ENCODE measurements at places on chromosomes 5 and 9.
A peak's percentile ranks its signal among the peaks of the same experiment; 100 is the strongest.

DNA sequence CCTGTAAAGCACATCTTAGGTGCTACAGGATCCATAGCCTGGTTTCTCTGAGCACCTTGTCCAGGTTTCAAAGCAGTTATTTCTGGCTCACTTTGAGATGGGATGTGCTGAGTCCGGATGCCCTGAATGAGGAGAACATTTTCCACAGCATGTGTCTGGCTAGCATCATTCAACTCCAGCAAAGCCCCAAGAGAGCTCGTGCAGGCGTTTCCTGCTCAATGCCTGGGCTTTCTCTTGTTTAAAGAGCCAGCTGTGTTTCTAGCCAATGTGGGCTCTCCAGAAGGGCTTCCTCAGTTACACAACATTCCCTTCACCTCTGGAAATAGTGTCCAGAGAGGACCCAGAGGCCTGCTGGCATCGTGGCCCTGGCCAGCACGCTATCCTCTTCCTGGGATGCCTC lies 411.7 kb downstream of the DMAC1 start:
- DNase-seq = no peak

DNA sequence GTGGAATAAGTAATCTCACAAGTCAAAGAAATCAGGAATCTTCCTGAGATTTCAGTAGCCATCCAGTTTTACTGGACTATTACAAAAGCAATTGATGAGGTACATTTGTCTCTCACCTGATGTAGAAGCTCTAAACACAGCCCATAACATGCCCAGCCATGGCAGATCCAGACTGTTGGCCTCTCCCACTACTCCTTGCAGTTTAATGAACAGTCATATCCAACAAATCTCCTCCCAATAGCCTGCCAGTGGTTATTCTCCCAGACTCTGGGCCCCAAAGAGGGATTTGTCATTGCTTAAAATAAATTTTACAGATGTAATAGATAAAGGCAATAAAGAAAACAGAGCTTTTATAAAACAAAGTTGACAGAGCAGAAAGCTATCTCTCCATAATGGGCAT lies 80.8 kb downstream of the ZNF608 start:
- DNase-seq = no peak

DNA sequence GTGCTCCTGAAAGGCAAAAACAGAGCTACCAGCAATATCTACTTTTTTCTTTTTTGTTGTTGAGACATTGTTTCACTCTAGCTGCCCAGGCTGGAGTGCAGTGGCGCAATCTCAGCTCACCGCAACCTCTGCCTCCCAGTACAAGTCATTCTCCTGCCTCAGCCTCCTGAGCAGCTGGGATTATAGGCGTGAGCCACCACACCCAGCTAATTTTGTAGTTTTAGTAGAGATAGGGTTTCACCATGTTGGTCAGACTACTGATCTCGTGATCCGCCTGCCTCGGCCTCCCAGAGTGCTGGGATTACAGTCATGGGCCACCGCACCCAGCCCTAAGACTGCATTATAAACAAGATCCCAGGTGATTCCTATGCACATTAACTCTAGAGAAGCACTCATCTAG lies 17.0 kb downstream of the PLPP1 start:
- DNase-seq = no peak

- DNase-seq = no peak
These were observed 9.5 kb downstream of the DENND4C start for GRCh38 chr9:19239955-19240354.

DNA sequence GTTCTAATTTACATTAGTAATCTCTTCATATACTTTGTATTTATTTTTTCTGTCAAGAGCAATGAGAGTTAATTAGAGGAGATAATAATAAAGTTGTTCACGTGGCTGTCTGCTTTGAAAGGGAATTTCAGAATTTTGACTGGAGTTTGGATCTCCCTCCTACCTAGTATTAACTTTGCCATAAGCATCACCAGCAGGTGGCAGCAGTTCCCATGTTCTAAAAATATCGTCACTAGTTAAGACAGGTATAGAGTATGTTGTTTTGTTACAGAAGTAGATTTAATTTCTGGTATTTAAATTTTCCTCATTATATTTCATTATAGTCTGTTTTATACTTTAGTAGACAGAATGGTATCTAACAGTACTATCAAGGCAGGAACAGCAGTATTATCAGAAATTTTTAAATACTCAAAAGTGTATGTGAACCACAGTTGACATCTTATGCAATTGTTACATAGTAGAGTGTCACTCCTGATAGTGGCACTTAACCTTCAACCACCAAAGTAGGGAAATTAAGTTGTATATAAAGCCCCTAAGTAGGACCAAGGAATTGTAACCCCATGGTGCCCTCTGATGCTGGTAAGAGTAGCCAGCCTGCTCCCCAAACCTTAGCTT lies 20.4 kb downstream of the GNPDA1 start:
- DNase-seq = peak; percentile 58

- no peak for DNase-seq
These were observed 12.0 kb downstream of the GLRX start for GRCh38 chr5:95810305-95811125.

DNA sequence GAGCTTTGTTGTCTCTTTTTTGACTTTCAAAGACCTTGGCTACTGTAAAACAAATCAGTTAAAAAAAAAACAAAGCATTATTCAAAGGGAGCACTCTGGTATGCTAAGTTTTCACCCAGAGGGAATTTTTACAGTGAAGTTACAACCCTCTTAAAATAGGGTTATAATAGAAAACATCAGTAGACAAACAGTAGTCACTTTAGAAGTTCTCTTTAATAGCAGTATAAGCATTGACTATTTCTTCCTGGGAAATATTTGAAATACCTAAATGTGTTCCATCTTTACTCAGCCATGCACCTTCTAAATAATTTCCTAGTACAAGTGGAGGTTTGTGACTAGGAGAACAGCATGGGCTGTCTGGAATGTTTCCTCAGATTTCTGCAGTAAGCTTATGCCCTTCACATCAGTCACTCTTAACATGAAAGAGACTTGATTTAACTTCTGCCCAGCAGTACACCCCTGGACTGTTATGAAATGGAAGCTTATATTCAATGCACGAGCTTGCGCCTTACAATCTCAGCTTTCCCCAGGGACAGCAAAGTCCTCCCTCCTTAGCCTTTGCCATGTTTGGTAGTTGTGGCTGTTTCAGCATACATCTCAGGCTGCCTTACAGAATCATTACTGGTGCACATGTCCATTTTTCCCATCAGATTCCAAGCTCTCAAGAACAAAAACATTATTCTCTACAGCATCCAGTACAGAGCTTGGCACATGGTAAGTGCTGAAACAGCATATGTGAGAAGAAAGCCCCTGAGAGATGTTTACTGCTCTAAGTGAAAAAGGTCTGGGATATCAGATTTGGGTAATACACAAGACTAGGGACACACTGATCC lies 191.5 kb downstream of the ZNF608 start:
- DNase-seq = no peak

DNA sequence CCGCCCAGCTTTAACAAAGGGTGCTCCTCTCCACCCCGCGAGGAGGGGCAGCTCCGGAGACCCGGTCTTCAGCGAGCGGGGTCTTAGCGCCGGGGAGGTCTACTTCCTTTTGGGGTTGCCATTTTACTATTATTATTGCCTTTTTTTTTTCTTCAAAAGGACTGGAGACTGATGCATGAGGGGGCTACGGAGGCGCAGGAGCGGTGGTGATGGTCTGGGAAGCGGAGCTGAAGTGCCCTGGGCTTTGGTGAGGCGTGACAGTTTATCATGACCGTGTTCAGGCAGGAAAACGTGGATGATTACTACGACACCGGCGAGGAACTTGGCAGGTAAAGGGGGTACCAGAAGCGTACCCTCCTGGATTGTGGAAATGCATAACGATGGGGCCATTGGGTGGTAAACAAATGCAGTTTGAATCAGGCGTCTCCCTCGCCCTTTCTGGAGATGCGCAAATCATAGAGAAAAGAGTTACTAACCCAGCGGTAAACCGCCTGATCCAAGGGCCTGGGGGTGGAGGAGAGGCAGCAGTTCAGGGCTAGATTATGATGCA lies 1.2 kb downstream of the DAPK1 start:
- no peak for DNase-seq

DNA sequence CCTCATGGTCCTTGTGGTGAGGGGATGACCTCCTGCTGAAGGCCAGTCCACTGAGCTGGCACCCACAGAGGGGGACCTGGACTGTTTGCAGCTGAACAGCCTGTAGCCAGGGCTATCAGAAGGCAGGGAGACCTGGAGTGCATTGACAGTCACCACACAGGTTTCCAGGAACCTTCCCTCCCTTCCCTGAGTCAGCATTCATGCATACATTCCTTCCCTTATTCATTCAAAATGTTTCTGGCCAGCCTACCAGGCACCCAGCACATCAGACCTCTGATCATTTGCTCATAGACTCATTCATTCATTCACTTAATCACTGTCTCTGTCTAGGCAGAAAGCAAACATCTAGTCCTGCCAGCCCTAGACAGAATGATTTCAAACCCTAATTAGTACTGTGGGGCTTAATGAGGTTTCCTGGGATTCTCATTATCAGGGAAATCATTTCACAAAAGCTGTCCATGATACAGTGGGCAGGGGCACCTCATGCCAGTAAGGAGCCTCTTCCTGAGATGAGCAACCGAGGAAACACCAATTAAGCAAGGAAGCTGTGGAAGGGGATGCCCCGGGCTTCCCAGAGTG lies 110.1 kb upstream of the PPP1R26 start:
- no peak for DNase-seq

- DNase-seq = peak; percentile 53
These were observed 6.5 kb downstream of the AGXT2 start for GRCh38 chr5:35041261-35041660.

- no peak for DNase-seq
These were observed 316.6 kb downstream of the TLE1 start for GRCh38 chr9:81372628-81373191.

DNA sequence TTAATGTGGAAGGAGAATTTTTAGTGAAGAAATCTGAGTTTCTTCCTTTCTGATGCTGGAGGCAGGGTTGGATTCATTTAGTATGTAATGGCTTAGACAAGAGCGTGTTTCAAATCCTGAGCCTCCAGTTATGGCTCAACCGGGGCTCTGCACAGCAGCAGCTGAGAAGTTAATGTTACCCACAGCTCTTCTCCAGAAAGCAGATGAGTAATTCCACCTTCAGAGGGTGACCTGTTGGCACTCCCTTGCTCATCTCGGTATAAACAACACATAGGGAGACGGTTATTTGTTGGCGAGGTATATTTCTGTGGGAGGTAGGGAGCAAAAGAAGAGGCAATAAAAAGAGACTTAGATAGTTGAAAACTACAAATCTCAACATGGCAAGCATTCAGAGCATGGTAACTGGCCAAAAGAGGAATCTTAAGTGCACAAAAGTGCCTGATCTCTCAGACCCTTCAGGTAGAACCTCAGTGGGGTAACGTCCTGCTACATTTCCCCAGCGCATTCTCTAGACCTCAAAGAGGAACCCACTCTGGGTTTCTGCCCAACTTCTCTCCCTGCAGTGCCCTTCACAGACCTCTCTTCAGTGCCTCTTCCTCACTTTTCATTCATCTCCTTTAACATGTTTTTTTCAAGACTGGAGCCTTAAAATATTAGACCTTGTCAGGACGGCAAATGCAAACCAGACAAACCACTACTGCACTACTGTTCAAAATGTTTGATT lies 417.5 kb upstream of the ADAMTSL1 start:
- no peak for DNase-seq

- peak; percentile 34 for DNase-seq
These were observed 78.3 kb downstream of the CEP120 start for GRCh38 chr5:123344816-123345426.

- peak; percentile 21 for DNase-seq
These were observed 173.4 kb upstream of the NR3C1 start for GRCh38 chr5:143576711-143577484.

GRCh38 chr5:68950125-68950524 lies 143.7 kb upstream of the SLC30A5 start:
- no peak for DNase-seq

- DNase-seq = peak; percentile 9
These were observed 2.5 kb upstream of the SLC25A48 start for GRCh38 chr5:135831851-135832555.

- no peak for DNase-seq
These were observed 251.8 kb downstream of the PBX3 start for GRCh38 chr9:125998837-125999503.

GRCh38 chr9:84393266-84393950 lies 52.9 kb upstream of the SLC28A3 start:
- no peak for DNase-seq

DNA sequence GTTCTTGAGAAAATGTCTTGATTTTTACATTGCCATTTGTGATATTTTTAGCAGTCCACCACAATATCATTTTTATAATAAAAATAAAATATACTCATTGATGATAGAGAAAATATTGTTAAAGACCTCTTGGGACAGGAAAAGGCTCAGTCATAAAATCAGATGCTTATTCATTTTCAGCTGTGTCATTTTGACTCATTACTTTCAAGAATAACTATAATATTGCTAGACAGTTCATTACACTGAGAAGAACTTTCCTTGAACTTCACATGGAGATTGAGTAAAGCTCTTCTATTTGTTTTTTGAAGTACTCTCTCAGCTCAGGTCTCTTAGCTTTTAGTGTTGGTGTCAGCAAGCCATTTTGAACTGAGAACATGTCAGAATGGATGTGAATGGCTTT lies 8.5 kb upstream of the MEIKIN start:
- no peak for DNase-seq

- DNase-seq = peak; percentile 61
These were observed 306.3 kb upstream of the KCNN2 start for GRCh38 chr5:114055318-114056184.

DNA sequence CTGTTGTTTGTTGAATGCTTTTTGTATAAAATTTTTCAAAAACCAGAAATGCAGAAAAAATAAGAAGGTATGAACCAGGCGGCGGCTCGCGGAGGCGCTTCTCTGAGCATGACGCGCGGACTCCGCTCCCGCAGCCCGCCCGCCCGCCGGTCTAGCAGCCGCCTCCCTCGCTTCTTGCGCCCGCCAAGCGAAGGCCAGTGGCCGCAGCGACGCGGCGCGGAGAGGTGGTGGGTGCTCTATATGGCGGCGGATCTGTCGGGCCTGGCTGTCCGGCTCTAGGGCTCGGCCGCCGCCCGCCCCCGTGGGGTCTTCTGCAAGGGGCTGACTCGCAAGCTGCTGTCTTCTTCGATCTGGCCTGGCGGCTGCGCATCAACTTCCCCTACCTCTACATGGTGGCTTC lies 93.8 kb downstream of the ANKRD18A start:
- peak; percentile 24 for DNase-seq

DNA sequence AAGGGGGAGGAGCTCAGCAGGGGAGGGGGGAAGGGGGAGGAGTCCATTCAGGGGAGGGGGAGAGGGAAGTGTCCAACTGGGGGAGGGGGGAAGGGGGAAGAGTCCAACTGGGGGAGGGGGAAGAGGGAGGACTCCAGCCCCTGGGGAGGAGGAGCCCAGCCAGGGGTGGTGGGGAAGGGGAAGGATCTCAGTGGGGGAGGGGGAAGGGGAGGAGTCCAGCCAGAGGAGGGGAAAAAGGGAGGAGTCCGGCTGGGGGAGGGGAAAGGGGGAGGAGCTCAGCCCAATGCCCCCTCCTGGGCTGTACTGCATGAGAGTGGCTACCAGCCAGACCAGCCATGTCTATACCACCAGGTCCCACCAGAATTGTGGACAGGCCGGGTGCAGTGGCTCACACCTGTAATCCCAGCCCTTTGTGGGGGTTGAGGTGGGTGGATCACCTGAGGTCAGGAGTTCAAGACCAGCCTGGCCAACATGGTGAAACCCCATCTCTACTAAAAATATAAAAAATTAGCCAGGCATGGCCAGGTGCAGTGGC lies 30.6 kb upstream of the ADAMTS2 start:
- no peak for DNase-seq

All from AG20443 (cell line).